Panc1 (cell line): ENCODE measurements at places on chromosomes 2 and 18. TPM values are rescaled to one million over a fixed set of nuclear protein-coding genes. Genes with fewer than 3 reads are reported as not detected.
A peak's percentile ranks its signal among the peaks of the same experiment; 100 is the strongest.

DNA sequence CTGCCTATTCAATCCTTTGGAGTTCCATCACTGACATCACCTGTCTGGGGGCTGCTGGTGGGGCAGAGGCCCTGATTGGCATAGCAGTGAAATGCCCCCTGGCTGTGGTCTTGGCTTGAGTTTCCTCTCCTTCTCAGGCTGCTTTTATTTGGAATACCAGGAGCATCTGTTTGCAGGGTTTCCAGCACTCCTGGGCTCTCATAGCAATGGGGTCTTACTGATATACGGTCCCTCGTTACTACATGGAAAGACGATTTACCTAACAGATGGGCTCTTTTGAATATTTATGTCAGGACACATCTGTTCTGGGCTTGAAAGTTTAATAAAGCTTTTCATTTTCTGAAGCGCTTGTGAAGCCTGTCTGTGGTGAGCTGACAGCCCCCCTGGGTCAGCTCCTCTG lies 230.3 kb downstream of the SLC4A3 start:
- H3K36me3 ChIP-seq = no peaks in the 10 kb centered on the region
- H3K4me1 ChIP-seq = no peaks in the 10 kb centered on the region
- peaks cover 3% of the 10 kb centered on the region for H3K27me3 ChIP-seq
- H3K4me3 ChIP-seq = no peak overlapping the region
- DNase-seq = no peak

Gene SERPINB13
- not detected for total RNA-seq

GRCh38 chr2:237143118-237143517 lies 57.4 kb downstream of the COPS8 start:
- DNase-seq = no peak
- H3K27ac ChIP-seq = no peak overlapping the region
- no peaks in the 10 kb centered on the region for H3K36me3 ChIP-seq
- H3K4me3 ChIP-seq = no peak overlapping the region

DNA sequence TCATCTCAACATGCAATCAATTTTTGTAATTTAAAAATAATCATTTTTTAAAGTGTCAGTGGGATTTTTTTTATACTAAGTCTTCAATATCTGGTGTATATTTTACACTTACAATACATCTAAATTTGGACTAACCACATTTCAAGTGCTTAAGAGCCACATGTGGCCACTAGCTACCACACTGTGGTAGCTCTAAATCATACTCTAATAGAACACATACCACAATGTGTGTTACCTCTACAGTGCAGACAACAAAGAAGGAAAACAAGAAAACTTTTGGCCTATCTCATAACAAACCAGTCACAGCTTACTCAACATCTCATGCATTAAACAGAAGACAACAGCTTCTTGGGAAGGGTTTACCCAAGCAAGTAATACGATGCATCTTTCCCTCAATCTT lies 24.5 kb downstream of the PIAS2 start:
- no peaks in the 10 kb centered on the region for H3K27me3 ChIP-seq
- no peak for DNase-seq
- no peak overlapping the region for H3K4me3 ChIP-seq
- no peak overlapping the region for H3K27ac ChIP-seq
- no peaks in the 10 kb centered on the region; the same call in 1 of the 2 replicates for H3K4me1 ChIP-seq
- no peaks in the 10 kb centered on the region for H3K36me3 ChIP-seq

DNA sequence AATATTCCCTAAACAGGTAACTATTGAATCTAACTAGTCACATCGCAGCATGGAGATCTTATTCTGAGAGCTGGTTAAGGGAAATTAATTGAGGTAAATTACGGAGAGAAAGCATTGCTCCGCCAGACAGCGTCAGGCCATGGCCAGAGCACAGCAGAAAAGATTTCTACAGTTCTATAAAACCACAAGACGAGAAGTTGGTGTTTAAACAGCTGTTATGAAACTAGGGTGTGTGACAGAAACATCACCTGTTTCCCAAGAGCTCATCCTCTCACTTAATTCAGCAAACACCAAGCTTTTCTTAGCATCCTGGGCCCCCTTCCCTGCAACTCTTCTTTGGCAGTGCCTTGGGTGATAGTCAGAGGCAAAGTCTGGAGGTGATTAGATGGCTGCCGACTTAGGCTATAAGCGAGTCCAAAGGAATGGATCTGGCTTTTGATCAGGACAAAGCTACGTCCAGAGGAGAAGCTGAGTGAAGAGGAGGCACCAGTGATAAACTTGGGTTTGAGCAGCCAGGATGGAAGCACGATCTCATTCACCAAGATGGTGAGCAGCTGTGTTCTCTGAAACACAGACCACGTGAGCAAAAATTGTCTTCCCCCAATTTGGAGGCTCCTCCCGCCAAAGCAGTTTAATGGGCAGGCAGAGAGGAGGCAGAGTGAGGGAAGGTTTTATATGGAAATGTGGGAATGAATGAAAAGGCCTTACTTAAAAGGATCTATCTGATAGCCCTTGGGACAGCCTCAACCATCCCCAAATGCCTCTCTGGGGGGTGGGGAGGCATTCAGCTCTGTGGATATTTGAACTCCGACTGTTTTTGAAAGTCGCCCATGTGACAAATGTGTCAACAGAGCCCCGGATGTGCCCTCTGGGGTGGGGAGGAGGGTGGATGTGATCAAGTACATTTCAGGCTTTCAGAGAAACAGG lies 57.8 kb downstream of the PKDCC start:
- H3K27ac ChIP-seq = peak overlapping the region; percentile 57
- H3K27me3 ChIP-seq = no peaks in the 10 kb centered on the region
- H3K4me1 ChIP-seq = peaks cover 30% of the 10 kb centered on the region
